ENCODE measurements at places on chromosomes 11 and 22.
A peak's percentile ranks its signal among the peaks of the same experiment; 100 is the strongest.

- no peak for DNase-seq
Measured at GRCh38 chr22:37808294-37808657, 542 bp downstream of the GCAT start.

GRCh38 chr11:62463121-62463542, 44.3 kb downstream of the SCGB1A1 start:
- DNase-seq, result no peak

DNA sequence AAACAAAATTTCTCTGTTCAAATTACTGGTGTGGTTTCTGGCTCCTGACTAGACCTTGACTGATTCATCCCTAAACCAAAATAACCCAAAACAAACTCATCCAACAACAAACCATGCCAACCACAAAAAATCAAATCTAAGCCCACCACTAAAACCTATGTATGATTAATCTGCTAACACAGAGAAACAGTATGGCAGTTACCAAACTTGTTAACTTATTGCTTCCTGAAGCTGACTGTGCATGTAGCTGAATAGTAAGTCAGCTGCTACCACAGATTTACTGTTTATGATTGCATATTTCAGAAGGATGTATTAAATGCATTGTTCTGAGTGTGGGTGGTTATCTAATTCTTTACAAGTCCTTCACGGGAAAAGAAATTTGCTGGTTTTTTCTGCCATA, 231.1 kb downstream of the SWAP70 start:
- DNase-seq, result no peak

GRCh38 chr11:68767672-68768071, 16.4 kb upstream of the TESMIN start:
- no peak for DNase-seq

DNA sequence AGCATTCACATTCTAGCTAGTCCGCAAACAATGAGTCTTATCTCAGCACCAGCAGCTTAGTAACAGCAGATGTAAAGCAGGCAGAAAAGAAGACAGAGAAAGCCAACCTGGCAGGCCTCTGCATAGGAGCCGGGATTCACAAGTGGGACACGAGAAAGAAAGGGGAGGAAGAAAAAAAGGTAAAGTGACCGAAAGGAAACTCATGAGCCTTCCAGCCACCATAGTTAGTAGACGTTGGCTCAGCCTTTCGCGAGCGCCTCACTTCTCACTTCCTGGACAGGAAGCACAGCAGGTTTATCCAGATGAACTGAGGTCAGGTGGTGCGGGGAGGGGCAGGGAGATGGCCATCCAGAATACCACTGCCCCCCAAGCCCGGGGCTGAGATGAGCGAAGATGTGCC, 19.7 kb upstream of the KAT5 start:
- DNase-seq, result no peak

DNA sequence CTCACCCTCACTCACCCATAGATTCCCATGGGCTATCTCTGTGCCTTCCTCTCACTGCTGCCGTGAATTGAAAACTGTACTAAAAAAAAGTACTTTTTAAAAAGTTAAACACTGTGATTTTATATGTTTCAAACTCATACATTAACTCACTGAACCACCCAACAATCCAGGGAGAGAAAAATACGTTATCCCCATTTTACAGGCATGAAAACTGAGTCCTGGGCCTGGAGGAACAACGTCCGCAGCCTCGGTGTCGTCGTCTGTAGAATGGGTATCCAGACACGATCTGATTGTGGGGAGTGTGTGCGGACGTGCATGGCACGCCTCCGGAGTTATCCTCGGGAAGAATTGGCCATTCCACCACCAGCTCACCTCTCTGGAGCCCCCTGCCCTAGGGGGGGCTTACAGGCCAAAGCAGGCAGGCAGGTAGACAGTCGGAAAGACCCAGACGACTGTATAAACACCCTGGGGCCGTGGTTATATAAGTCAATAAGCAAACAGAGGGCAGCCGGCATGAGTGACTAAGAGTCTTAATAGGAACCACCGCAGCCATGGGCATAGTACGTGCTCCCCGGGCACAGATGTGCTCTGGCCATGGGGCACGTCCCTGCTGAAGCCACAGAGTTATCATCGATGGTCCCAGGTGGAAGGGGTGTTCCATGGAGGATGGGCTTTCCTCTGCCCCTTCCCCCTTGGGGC, 7.1 kb upstream of the PDGFB start:
- DNase-seq, result peak; percentile 52

- DNase-seq, result no peak
Measured at GRCh38 chr22:38299770-38300102, 17.5 kb downstream of the CSNK1E start.

GRCh38 chr11:63847363-63847762, 8.5 kb downstream of the MARK2 start:
- no peak for DNase-seq

DNA sequence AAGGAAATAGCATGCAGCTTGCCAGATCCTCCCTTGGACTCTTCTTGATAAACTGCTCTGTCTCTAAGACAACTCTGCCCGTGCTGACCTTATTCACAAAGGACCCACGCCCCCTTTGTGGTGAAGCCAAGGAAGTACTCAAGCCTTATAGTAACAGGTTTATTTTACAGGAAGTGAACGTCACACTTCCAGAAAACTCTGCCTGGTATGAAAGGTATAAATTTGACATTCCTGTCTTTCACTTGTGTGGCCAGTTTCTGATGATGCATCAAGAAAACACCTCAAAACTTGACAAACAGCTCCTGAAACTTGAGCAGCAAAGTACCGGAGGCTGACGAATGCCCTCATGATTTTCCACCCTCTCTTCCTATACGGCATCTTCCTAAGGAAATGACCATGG, 12.5 kb upstream of the PELI3 start:
- DNase-seq, result no peak

DNA sequence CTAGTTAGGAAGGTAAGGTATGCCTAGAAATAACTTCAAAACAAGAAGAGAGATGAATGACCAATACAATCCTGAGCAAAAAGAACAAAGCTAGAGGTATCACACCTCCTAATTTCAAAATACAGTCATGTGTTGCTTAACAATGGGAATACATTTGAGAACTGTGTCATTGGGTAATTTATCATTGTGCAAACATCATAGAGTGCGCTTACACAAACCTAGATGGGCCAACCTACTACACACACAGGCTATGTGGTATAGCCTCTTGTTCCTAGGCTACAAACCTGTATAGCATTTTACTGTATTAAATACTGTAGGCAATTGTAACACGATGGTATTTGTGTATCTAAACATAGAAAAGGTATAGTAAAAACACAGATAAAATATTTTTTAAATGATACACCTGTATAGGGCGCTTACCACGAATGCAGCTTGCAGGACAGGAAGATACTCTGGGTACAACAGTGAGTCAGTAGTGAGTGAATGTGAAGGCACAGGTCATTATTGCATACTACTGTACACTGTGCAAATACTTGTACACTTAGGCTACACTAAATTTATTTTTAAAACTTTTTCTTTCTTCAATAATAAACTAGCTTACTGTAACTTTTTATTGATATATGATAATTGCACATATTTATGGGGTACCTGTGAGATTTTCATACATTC, 48.2 kb downstream of the STK33 start:
- no peak for DNase-seq

Measured in astrocyte of the spinal cord (primary cell).